ENCODE measurements at places on chromosomes 3 and 15.
A peak's percentile ranks its signal among the peaks of the same experiment; 100 is the strongest.

DNA sequence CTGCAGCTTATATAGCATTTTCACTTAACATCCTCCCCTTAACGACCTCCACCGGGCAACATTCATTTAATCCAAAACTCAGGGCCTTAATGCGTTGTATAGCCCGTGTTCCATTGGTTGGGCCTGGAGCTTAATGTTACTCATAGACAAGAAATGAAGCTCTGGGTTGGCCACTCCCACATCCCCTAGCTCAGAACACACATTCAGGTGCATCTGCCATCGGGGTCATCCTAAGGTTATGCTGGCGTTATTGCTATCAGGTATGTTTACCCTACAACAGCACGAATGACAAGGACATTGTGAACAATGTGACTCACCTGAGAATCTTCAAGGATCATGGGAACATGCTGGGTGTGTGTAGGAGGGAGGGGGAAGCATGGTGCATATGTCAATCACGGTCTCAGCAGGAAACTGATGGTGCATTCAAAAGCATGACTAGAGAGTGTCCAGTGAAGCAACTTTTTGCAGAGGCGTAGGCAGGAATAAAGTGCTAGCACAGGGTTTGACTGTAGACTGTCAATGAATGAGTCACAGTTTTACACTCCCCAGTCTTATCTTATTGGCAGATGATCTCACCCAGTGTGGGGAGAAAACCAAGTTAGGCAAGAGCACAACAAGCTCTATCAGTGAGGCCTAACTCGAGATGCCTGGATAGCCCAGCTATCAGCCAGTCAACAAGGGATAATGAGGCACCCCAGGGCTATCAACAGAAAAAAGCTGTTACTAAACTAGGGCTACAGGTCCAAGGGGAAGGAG, 402.1 kb upstream of the MCTP2 start:
- DNase-seq: peak; percentile 33

DNA sequence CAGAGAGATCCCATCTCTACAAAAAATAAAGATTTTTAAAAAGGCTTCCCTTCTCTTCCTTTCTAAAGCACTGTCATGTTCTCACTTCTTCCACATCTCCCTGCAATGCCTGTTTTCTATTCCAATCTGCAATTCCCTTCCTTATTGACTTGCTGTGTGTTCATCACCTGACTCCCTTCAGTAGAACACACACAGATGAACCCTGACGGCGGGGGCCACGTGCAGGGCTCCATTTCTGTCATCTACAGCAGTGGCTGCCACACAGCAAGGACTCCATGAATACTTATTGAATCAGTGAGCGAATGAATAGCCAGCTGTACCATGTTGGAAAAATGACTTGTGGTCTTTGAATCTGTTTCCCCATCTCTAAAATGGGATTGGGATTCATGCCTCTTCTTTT, 26.1 kb downstream of the BHLHE40 start:
- DNase-seq: no peak

- no peak for DNase-seq
Measured at GRCh38 chr15:88006146-88006545, 250.4 kb downstream of the NTRK3 start.

DNA sequence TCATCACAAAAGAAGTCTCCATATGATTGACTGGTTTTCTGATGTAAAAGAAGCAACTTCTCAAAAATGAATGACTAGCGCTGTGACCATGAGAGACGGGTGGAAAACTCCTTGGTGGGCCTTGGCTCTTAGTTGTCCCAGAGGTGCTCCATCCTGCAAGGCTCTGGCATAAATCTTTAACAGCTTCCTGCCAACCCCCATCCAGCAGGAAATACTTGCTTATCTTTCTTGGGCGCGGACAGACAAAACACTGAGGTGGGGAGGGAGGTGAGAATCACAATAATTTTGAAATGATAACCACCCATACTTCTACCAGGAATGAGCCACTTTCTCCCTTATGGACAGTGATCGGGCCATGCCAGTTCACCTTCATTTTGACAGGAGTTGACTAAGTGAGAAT, 128.6 kb downstream of the STT3B start:
- DNase-seq: no peak

DNA sequence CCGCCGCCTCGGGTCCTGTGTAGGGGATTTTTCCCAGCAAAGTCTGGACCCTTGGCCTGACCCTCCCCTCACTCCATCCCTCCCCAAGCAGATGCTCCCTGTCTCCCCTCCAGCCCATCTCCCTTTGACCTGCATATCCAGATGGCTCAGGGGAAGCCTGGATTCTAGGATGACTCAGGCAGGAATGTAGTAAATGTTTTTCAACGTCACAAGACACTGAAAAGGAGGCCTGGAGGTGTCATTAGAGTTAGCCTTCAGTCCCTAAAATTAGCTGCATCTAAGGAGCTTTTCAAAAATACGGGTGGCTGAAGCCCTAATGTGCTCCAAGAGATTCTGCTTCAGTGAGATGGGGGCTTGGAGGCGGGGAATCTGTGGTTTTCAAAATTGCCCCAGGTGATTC, 7.2 kb downstream of the ACAN start:
- peak; percentile 34 for DNase-seq

GRCh38 chr3:4981294-4981664, 2.0 kb downstream of the BHLHE40 start:
- DNase-seq: peak; percentile 44

GRCh38 chr15:57138349-57138788, 219.9 kb downstream of the TCF12 start:
- DNase-seq: peak; percentile 92

GRCh38 chr15:89630974-89631901, 24.0 kb downstream of the KIF7 start:
- no peak for DNase-seq

DNA sequence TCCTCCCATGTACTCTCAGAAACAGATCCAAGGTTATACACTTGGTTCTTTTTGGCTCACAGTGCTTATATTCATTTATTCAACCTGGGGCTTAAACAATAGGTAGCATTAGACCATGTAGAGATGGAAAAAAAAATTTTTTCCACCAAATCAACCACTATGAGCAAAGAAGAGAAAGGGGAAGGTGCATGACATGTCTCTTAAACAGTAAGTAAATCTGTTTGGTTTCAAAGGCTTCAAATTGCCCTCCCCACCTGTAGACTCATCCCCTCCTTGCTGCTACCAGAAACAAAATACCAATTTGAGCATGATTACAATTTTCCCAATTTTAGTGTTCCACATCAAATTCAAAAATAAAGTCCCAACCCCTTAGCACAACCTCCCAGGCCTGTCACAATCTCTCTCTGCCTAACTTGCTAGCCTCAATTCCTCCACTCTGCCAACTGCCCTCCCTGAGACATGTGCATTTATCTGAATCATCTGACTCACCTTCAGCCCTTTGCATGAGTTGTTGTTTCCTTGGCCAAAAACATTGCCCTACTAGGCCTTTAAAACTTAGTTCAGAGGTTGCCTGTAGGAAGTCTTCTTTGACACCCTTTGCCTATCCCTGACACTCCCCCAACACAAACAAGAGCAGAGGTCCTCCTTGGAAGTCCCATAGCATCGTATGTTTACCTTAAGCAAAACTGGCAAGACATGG, 30.3 kb upstream of the TSC22D2 start:
- DNase-seq: no peak

DNA sequence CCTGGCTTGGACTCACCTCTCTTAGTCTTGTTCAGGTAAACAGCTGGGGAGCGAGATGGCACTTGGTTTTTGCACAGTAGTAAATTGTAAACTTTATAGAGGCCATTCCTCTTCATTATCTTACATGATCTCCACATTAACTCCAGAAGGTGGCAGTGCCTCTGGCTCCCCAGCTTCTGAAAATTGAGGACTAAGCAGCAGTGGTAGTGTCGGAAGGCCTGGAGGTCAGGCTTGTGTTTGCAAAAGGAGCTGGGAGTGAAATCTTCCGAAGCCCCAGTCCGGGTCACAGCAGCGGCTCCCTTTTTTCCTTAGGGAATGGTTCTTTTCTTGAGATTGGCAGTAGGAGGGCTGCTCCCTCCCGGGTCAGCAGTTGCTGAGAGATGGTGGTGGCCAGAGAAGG, 85.7 kb downstream of the FNDC3B start:
- DNase-seq: no peak

DNA sequence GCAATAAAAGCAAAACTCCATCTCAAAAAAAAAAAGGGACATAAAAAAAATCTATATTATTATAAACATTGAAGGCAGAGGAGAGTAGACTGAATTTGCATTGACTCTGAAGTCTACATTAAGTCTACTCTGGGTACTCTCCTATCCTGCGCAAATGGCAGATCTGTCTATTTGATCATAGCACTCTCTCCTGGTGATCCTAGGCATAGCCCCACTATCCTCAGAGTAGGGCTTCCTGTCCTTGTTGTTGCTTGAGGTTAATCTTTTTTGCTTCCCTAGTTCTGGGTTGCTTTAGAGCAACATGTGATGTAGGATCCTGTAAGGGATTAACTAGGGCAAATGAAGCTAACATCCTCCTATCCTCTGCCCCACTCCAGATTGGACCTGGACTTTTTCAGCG, 82.1 kb upstream of the LRRFIP2 start:
- no peak for DNase-seq

DNA sequence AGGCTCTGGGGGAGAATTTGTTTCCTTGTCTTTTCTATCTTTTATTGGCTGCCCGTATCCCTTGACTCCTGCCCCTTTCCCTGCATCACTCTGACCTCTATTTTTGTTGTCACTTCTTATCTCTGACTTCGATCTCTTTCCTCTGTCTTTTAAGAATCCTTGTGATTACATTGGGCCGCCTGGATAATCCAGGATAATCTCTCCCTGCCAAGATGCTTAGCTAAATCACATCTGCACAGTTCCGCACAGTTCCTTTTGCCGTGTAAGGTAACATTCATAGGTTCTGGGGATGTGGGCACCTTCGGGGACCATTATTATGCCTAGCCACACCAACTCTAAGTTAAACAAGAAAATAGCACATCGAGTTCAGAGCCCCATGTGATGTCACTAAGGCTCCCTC, 103.0 kb upstream of the DPPA4 start:
- no peak for DNase-seq

GRCh38 chr3:53613125-53613524, 118.7 kb downstream of the CACNA1D start:
- no peak for DNase-seq

- DNase-seq: no peak
Measured at GRCh38 chr3:36302626-36303025, 77.7 kb upstream of the STAC start.

GRCh38 chr3:122608916-122609315, 31.5 kb downstream of the PARP15 start:
- DNase-seq: no peak

DNA sequence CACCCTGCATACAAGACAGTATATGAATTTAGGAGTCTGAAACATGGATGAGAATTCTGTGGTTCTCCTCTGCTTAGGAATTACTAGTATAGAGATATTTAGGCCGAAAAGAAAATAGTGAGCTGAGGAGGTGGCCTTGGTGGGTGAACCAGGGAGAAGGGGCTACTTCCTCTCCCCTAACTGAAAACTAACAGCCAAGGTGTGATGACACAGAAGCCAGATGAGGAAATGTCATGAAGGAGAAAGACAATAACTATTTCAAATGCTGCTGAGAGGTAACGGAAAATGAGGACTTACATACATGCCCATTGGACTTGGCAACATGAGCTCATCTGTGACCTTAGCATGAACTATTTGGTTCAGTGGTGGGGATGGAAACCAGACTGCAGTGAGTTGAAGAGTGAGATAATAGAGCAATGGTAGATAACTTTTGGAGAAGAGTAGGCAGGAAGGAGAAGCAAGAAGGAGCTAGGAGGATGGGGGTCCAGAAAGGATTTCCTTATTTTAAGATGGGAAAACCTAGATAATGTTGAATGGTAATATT, 114.4 kb upstream of the TSPAN3 start:
- DNase-seq: no peak

- no peak for DNase-seq
Measured at GRCh38 chr15:80052597-80053304, 6.7 kb upstream of the ZFAND6 start.

- DNase-seq: peak; percentile 32
Measured at GRCh38 chr15:64884679-64885078, 27.0 kb upstream of the ANKDD1A start.

DNA sequence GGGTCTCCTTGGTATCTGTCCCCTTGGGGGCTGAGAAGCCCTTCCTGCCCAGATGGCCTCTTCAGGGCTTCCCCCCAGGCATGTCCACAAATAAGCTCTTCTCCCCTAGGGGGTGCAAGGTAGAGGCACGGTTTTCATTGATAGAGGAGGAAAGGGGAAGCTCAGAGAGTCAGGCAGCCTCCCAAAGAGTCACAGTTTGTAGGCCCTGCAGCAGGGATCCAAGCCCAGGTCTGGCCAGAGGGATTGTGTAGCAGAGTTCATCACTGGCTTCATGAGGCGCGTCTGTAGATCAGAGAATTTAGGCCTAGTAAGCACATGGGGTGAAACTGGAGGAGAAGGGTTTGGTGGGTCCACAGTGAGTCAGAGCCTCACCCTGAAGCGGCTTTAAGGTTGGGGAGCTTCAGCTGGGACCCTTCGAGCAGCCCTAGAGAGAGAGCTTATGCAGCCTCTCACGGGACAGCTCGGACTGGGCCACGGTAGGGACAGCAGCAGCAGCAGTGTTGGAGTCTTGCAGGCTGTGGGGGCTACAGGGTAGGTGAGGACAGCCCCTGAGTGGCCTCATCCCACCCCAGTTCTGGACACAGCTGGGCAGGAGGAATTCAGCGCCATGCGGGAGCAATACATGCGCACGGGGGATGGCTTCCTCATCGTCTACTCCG, 37.5 kb upstream of the ESYT3 start:
- DNase-seq: no peak
